Adrenal gland (tissue), 19 donors: ENCODE measurements at places on chromosomes 12 and 14. TPM values are rescaled to one million over a fixed set of nuclear protein-coding genes. Genes with fewer than 3 reads are reported as not detected.

The SLC8B1 gene
- 196 TPM for total RNA-seq

The CPNE6 gene
- not detected for total RNA-seq

The C3AR1 gene
- 20.2 TPM for total RNA-seq

The FAM181A gene
- not detected for total RNA-seq

- no peaks in the 10 kb centered on the region for H3K4me1 ChIP-seq
- no peak overlapping the region for H3K27ac ChIP-seq
- H3K36me3 ChIP-seq = no peaks in the 10 kb centered on the region
- H3K27me3 ChIP-seq = no peaks in the 10 kb centered on the region
- no peak for DNase-seq
Measured at GRCh38 chr14:28746247-28746646, 20.3 kb upstream of the FOXG1 start.

GRCh38 chr14:61756135-61756534, 6.1 kb upstream of the SNAPC1 start:
- no peak overlapping the region for H3K4me3 ChIP-seq
- no peak overlapping the region for H3K27ac ChIP-seq
- H3K36me3 ChIP-seq = no peaks in the 10 kb centered on the region
- no peaks in the 10 kb centered on the region for H3K27me3 ChIP-seq
- peaks cover 9% of the 10 kb centered on the region for H3K4me1 ChIP-seq
- no peak for DNase-seq

GRCh38 chr12:62766496-62766895, 168.5 kb downstream of the PPM1H start:
- H3K4me3 ChIP-seq = no peak overlapping the region
- no peaks in the 10 kb centered on the region for H3K36me3 ChIP-seq
- H3K4me1 ChIP-seq = no peaks in the 10 kb centered on the region
- no peak for DNase-seq
- no peaks in the 10 kb centered on the region for H3K27me3 ChIP-seq

GRCh38 chr12:114684098-114684869, at the start of gene TBX3:
Gene TBX3 (minus strand): TSS chr12:114684175. CDS start chr12:114683200, 975 bp downstream.
- peak within 1 kb of the TSS; percentile 99 for H3K27ac ChIP-seq
- peak within 1 kb of the TSS; percentile 89 for H3K4me3 ChIP-seq
- H3K4me1 ChIP-seq = peaks cover 11% of the 10 kb centered on the region
- DNase-seq = peak; percentile 99
- peaks cover 24% of the 10 kb centered on the region for H3K36me3 ChIP-seq
- no peaks in the 10 kb centered on the region for H3K27me3 ChIP-seq

DNA sequence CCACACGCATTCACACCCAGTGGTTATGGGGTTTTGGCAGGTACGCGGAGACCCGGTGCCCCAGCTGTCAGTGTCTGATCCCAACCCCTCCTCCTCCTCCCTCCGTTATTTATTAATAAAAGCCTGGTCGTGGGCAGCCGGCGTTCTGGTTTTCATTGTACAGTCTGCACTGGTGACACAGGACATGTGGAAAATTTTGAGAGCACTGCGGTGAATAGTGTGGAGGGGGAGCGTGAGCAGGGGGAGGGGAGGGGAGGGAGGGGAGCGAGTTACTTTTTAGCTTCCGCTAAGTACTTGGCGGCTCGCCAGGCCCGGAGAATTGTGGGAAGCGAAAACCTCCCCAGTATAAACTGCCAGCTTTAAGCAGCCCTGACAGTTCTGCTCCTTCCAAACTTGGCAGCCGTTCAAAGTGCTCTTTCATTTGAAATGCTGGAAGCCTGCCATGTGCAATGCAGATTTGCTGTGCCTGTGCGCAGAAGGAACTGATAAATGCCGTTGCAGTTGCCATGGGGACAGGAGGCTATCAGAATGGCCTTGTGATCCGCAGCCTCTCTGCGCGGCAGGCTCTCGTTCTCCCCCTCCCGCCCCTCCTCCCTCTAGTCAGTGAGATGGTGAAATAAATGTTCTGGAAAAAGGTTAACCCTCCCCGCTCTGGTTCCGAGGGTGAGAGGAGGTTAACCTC, 11.7 kb upstream of the IRF2BPL start:
- H3K4me3 ChIP-seq = no peak overlapping the region
- DNase-seq = peak; percentile 100
- H3K27me3 ChIP-seq = no peaks in the 10 kb centered on the region
- H3K27ac ChIP-seq = peak overlapping the region; percentile 100
- H3K36me3 ChIP-seq = no peaks in the 10 kb centered on the region
- peaks cover 68% of the 10 kb centered on the region for H3K4me1 ChIP-seq

DNA sequence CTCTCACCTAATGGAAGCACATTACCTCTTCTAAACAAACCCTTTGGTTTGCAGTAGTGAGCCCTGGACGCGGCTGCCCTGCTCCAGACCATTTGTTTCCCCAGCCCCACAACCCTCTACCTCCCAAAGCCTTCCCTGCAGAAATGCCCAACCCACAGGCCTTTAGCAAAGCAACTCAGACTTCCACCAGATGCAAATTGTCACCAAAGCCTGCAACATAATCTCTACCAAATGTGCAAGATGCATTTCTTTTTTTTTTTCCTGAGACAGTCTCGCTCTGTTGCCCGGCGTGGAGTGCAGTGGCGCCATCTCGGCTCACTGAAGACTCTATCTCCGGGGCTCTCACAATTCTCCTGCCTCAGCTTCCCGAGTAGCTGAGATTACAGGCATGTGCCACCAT, 56.2 kb downstream of the VWF start:
- H3K36me3 ChIP-seq = no peaks in the 10 kb centered on the region
- no peak overlapping the region for H3K4me3 ChIP-seq
- no peaks in the 10 kb centered on the region for H3K27me3 ChIP-seq
